ENCODE measurements at places on chromosomes 3 and 15.
A peak's percentile ranks its signal among the peaks of the same experiment; 100 is the strongest.

DNA sequence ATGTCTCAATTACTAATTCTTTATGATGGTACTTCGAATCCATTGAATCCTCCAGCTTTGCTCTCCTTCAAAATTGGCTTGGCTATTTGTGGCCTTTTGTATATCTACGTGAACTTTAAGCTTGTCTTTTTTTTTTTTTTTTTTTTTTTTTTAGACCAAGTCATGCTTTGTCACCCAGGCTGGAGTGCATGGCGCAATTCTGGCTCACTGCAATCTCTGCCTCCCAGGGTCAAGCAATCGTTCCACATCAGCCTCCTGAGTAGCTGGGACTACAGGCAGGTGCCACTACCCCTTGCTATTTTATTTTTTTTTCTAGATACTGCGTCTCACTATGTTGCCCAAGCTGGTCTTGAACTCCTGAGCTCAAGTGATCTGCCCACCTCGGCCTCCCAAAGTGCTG, 7.7 kb upstream of the DIPK2A start:
- DNase-seq: no peak

- no peak for DNase-seq
These were observed 447.4 kb upstream of the NR2F2 start for GRCh38 chr15:95883064-95883463.

GRCh38 chr3:32018757-32019564, 37.4 kb downstream of the ZNF860 start:
- DNase-seq: peak; percentile 76

DNA sequence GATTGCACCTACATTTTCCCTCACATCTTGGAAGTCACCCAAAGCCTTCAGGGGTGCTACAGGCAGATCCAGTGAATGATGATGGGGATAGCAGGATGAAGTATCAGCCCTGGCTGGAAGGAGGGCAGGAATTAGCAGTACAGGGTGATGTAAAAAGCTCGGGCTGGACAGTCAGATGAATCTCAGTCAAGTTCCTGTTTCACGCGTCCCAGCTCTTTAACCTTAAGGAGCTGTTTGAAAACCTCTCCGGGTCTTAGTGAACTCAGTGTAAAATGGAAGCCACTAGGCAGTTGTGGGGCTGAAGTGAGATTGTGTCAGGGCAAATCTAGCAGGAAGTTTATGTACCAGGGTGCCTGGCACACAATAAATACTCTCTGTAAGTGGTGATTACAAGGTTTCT, 166.4 kb upstream of the PROK2 start:
- no peak for DNase-seq

GRCh38 chr3:170640737-170641171, 54.9 kb upstream of the SLC7A14 start:
- DNase-seq: no peak

DNA sequence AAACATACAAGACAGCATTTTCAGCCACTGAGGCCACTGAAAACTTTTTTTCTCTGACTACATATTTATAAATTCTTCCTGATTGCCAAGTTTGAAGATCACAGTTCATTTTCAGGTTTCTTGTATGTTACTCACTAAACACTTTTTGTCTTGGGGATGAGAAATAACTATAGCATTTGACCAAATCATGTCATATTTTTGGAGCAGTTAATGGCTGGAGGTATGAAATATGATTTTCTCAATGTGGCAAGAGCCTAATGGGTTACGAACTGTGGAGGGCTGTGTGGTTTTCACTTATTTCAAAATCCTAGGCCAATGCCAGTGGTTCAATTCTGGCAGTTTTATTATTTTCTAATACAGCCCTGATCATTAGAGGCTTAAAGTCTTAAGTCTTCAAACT, 64.4 kb downstream of the USP13 start:
- DNase-seq: no peak

DNA sequence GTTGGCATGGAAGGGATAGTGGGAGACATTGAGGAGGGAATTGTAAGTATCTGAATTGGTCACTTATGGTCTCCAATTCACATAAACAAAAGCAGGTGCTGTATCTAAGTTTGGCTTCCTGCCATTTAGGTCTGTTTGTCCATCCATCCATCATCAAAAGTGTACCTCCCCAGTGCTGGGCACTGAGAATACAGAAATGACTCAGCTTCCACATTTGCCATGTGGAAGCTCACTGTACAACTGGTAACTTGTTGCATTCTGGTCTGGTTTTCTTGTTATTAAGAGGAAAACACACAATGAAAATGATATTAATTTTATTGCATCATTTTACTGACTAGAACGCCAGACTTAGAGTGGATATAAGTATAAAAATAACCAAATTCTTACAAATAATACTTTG, 30.9 kb upstream of the MUC13 start:
- no peak for DNase-seq

DNA sequence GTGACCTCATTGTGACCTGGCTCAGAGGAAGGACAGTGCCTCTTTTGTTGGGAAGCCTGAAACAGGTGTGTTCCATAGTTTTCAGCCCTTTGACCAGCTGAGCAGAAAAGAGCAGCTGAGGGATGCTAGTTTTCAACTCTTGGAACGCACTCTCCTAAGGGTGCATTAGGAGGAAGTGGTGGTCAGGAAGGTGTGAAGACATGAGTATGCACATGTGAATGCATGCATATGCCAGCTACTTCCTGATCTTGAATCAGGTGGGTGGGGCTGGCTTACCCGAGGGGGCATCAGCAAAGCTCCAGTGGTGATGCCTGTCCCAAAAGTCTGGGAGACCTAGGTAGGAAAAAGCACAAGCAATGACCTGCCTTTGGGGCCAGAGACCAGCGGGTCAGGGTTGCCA, 23.3 kb upstream of the CEMIP start:
- DNase-seq: no peak

DNA sequence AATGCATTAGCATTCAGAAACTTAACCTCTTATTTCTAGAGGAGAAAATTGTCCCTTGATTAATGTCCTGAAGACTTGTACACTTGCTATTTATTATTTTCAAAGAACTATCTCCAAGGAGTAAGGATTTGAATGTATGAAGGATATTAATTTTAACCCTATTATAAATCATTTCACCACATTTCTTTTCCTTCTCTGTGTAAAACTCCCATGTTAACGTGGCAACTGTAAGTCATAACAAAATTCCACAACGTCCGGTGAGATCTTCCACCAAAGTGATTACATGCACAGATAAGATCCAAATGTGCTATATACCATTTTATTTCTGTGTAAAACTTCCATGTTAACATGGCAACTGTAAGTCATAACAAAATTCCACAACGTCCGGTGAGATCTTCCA, 229.1 kb upstream of the ARHGEF26 start:
- DNase-seq: no peak

- DNase-seq: no peak
These were observed 43.5 kb downstream of the AGTR1 start for GRCh38 chr3:148741219-148741618.

GRCh38 chr15:36601497-36601932, 22.1 kb downstream of the CDIN1 start:
- DNase-seq: no peak

DNA sequence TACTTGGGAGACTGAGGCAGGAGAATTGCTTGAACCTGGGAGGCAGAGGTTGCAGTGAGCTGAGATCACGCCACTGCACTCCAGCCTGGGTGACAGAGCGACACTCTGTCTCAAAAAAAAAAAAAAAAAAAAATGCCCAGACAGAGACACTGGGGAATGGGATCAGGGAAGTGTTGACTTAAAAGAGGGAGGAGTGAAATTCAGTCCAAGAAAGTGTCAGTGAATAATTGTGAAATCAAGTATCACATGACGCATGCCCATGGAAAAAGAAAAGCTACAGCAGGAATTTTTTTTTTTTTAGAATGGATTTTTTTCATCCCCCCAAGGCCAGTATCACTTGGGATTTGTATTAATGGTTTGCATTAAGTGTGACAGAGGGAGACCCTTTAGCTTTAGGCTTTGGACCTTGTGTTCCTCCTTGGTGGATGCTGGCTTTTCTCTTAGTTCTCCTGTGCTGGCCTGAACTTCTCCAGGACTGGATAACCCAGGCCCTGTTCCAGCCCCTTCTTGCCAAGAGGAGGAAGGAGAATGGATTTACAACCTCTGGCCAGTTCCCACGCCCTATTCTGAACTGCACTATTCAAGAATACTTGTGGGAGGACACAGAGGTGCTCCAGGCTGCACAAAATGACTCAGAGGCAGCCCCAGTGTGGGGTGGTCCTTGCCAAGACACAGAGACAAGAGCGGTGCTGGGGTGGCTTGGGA, 36.7 kb upstream of the ZNF774 start:
- DNase-seq: no peak

GRCh38 chr3:68771681-68772080, 160.7 kb downstream of the TAFA4 start:
- no peak for DNase-seq

DNA sequence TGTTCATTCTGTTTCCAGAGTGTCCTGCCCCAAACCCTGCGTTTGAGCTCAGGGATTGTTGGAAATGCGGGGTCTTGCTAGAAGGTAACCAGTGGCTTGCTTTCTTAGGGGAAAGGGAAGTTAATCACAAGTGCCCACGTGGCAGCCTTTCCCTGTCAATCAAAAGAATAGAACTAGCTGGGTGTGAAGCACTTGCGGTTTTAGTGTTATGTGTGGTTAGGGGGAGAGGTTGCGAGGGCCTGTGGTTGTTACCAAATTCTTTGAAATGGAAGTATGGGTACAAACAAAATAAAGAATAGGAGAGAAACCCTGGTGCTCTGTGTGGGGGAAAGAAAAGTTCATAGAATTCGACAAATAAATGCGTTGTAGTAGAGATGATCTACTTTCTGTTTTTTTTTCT, 67.6 kb downstream of the FNDC3B start:
- peak; percentile 95 for DNase-seq
